NCI-H1092 (cell line): ENCODE measurements at places on chromosomes 4 and X.

DNA sequence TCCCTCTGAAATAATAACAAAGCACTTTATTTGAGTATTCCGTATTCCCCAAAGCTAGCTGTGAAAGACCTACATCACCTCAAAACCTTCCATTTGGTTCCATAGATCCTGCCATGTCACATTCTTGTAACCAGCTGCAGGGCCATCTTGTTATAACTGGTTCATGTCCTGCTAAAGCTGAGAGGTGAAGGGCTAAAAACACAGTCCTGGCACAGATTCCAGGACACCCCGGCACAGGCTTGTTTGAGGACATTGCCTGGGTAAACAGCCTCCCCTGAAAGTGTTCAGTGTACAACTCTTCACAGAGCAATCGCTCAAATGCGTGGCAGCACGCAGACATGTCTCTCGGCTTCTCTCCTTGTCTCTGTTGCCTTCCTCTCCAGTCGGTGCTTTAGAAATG, 129.2 kb downstream of the MANBA start:
- no peak for DNase-seq

GRCh38 chr4:88134111-88134510, 24.3 kb downstream of the ABCG2 start:
- DNase-seq = no peak

- no peak for DNase-seq
Measured at GRCh38 chr4:13441506-13441905, 42.6 kb downstream of the RAB28 start.

- no peak for DNase-seq
Measured at GRCh38 chrX:125089761-125090445, 229.8 kb upstream of the TEX13C start.

- DNase-seq = no peak
Measured at GRCh38 chr4:78613522-78614321, 62.2 kb downstream of the ANXA3 start.

DNA sequence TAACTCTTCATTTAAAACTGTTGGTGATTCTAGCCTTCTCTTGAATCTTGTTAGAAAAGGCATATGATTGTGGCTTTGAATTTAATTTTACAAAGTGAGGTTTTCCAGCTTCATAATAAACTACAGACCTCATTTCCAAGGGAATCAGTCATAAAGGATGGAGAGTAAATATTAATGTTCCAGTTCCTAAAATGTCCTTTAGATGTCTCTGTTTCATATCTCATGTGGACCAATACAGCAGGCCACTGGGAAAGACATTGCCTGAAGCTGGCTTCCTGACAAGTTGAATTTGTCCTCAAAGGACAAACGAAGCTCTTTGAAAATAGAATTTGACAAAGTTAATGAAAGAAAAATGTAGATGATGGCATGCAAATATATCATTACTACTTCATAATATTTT, 125.4 kb downstream of the ZNF330 start:
- DNase-seq = peak; percentile 47

- DNase-seq = no peak
Measured at GRCh38 chr4:95193391-95194224, 355.2 kb downstream of the UNC5C start.

- no peak for DNase-seq
Measured at GRCh38 chr4:145781351-145781750, 101.4 kb downstream of the C4orf51 start.

DNA sequence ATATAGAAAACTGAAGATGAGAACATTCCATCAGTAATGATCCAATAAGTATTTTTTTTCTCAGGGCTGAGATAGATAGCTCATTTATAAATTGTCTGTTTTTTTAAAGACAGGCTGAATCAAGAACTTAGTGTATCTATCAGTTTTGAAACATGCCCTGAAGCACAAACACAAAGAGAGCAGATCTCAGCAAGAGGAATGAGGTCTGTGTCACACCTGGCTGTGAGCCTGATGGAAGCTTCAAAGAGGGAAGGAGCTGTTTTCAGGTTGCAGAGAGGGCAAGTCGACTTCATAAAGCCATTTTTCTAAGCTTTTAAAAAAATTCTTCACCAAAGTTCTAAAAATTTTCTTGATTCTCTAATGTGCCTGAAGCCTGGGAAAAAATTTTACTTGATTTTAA, 434.9 kb downstream of the PDGFC start:
- DNase-seq = no peak

- no peak for DNase-seq
Measured at GRCh38 chrX:18548996-18549395, 122.9 kb downstream of the RS1 start.

DNA sequence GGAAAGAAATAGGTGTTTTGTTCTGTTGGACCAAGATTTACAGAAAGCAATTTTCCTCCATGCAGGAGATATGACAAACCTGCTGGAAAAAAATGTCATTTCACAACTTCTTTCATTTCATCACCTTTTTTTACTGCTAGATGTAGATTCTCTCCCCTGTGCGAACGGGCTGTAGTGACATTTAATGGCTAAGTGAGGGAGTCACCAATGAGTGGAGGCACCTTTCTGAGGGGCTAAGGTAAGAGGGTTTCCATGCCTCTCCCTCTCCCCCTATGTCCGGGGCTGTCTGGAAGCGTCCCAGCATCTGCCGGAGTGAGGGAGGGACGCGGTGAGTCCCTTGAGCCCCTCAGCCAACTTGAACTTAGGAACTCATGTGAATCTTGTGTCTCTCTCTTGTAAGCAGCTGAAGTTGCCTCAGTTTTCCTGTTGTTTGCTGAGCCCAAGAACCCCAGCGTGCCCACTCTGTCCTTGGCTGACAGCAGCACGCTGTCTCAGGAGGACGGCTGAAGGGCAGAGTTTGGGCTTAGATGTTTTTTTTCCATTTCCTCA, 42.3 kb downstream of the DCTD start:
- DNase-seq = no peak

- DNase-seq = no peak
Measured at GRCh38 chr4:138897811-138898226, 117.8 kb upstream of the NOCT start.

DNA sequence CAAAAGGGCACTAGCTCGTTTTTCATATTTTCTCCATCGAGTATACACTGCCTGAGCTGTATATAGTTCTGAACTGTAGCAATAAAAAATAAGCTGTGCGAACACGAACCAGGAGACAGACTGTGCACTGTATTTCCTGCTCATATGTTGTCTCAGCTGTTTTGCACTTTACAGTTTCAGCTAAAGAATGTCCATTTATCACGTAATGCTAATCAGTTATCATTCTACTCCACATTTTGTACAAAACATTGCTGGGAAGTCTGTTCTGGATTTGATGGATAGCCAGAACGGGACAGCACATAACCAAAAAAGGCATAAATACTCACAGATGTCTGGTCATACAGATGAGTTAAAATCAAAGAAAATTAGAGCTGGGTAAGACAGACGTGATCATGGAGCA, 315.5 kb upstream of the ADGRL3 start:
- no peak for DNase-seq

GRCh38 chrX:17036171-17036961, 89.9 kb downstream of the REPS2 start:
- no peak for DNase-seq

GRCh38 chrX:129980540-129981199, 1.8 kb upstream of the BCORL1 start:
- no peak for DNase-seq

- no peak for DNase-seq
Measured at GRCh38 chr4:117302226-117302625, 216.8 kb upstream of the TRAM1L1 start.

GRCh38 chr4:100809506-100809905, 291.7 kb upstream of the EMCN start:
- no peak for DNase-seq

GRCh38 chr4:124948976-124949597, 236.6 kb upstream of the ANKRD50 start:
- no peak for DNase-seq

DNA sequence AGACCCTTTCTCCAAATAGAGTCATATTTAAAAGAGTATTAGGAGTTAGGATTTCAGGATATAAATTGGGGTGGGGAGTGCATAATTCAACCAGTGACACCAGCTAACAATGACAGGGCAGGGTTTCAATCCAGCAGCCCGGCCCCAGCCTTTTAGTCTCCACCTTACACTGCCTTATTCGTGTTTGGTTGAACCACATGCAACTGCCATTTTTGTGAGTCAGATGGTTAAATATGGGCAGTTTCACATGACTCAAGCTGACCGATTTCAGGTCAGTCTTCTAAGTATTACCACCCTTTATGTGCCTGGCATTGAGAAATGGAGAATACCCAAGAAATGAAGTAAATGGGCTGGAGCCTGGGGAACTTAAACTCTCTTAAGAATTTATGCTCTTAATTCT, 102.8 kb downstream of the STOX2 start:
- no peak for DNase-seq

DNA sequence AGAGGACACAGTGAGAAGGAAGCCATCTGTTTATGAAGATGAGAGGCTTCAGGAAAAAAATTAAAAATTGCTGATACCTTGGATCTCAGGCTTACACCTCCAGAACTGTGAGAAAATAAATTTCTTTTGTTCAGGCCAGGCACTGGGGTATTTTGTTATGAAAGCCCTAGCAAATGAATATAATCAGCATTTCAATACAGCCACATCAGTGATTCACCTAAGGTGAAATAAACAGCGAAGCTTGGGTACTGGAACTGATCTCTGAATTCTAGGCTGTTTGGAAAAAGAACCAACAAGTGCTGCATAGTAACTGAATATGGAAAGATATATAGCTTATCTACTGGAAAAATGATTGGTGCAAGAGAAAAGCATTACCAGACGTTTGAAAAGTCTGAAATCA, 88.5 kb downstream of the PDS5A start:
- DNase-seq = no peak
